Jurkat, Clone E6-1 (cell line): ENCODE measurements at places on chromosomes 6 and 20.

DNA sequence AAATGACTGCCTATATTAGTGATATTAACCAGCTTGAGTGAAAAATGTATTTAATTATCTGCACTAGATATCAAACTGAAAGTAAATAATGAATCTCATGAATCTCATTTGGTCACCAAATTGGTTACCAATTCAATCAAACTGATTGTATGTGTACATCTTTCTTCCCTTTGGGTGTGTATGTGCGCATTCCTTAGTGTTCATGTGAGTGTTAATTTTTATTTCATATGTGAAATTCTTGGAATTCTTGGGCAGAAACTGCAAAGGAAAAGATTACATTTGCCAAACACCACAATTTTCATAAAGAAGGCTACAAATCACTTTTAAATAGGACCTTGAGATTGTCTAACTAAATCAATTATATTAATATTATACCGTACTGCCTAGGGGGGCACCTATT, 648.4 kb upstream of the MARCKS start:
- DNase-seq = no peak

GRCh38 chr6:46509981-46510510, 18.8 kb upstream of the RCAN2 start:
- DNase-seq = no peak

GRCh38 chr6:149354009-149354408, 36.5 kb downstream of the TAB2 start:
- no peak for DNase-seq

- DNase-seq = no peak
These were observed 742.1 kb upstream of the MANEA start for GRCh38 chr6:94835264-94835663.
